HT-29 (cell line): ENCODE measurements at places on chromosomes 2 and 18. TPM values are rescaled to one million over a fixed set of nuclear protein-coding genes. Genes with fewer than 3 reads are reported as not detected.

The MAP3K19 gene
- total RNA-seq: not detected in 2 replicates

The WNT6 gene
- total RNA-seq: not detected in 2 replicates

GRCh38 chr2:42996528-42996927 lies 204.1 kb upstream of the HAAO start:
- no peak for DNase-seq

The ZNF519 gene
- 9.3 and 15.6 TPM in 2 replicates for total RNA-seq

DNA sequence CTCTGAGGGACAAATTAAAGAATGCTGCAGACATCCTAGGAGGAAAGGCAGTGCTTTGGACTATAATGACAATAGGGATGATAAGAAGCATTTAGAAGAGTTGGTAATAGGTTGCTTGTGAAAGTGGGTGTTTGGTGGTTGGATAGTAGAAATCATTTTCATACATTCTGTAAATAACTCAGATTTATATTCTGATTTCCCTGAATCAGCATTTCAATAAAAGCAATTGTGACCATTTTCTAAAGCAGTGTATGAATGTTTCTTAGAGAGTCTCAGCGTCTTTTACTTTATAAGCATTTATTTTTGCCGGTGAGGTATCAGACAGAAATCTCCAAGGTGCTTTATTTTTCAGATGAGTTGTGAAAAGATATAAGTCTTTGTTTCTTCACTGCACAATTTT lies 1099.0 kb upstream of the LRRTM1 start:
- no peak for DNase-seq

The BCL2 gene
- total RNA-seq: 0.05 and 0.36 TPM in 2 replicates

GRCh38 chr2:9778471-9779316 lies 64.6 kb upstream of the TAF1B start:
- DNase-seq: no peak

The LYPD1 gene
- not detected in 2 replicates for total RNA-seq

DNA sequence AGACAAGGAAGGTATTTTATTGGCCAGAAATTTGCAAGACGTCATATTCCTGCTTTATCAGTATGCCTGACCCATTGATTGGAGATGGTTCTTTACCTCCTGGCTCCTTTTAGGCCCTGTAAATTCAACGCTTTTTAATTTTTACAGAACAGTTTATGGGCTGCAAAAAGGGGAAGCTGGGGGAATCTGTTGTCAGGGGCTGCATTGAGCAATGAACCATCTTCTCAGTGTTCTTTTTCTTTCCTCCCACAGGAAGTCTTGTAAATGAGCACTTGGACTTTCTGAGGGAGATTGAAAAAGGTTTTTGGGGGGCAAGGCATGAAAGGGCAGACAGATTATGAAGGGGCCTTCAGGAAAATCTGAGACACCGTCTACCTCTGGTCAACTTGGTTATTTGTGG lies 503.6 kb upstream of the TNP1 start:
- no peak for DNase-seq
